ENCODE measurements at places on chromosomes 1 and 21.

- no peak for DNase-seq
These were observed 21.8 kb downstream of the COA7 start for GRCh38 chr1:52676249-52676903.

DNA sequence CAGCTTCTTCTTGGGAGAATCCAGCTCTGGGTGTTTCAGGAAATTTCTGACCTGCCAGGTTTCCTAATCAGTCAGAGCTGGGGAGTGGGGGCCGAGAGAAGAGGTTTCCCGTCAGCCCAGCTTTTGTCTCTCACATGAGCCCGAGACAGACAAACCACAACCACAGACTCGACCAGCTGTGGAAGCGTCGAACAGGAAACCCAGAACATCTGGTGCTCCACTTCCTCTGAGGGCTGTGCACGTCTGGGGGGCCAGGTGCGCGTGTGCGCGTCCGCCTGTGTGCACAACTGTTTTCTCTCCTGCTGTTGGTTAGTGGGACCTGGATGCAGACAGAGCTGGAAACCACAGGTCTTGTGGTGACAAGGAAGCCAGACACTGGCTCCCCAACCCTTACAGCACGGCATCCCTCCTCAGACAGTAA lies 113.0 kb upstream of the SLC25A33 start:
- DNase-seq = peak; percentile 80

- DNase-seq = no peak
These were observed 160.1 kb downstream of the TBX15 start for GRCh38 chr1:118828038-118828437.

GRCh38 chr1:181718034-181718433 lies 234.7 kb downstream of the CACNA1E start:
- no peak for DNase-seq

DNA sequence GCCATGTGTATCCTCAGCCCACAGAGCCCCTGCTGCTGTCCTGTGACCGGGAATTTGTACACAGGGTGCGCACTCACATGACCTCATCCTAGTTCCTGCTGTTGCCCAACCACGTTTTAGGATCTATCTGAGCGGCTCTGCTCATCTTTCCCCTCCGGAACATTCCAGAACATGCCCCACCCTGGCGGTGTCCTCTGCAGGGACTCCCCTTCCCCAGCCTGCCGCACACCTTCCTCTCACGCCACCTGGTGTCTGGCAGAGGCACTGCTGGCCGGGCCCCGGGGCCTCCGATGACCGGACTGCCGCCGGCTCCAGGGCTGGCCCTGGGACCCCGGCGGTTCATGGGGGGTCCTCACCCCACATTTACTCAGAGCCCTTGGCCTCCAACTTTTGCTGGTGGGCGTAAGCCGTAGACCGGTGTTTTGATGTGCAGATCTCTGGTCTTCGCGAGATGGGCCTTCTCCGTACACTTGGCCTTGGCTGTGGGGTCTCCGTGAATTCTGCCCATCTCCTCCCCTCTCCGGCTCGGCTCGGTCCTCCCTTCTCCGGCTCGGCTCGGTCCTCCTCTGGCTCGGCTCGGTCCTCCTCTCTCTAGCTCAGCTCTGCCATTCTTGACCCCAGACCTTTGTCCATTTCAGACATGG lies 29.5 kb downstream of the ARHGEF16 start:
- peak; percentile 81 for DNase-seq

DNA sequence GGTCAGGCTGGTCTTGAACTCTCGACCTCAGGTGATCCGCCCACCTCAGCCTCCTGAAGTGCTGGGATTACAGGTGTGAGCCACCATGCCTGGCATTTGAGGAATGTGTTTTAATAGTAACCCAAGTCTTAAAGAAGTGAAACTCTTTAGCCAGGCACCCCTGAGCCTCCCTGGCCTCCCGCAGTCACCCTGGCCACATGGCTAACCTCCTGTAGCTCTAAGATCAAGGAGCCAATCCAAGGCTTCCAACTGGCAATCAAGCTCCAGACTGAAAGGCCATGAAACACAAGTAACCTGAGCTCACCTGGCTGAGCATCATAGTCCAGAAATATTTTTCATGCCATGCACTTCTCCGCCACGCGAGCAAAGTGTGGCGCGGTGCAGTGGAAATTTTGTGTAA lies 84.3 kb downstream of the LTN1 start:
- DNase-seq = no peak
